Fibroblast of skin of right quadriceps (primary cell): ENCODE measurements at places on chromosomes 2 and 18.

DNA sequence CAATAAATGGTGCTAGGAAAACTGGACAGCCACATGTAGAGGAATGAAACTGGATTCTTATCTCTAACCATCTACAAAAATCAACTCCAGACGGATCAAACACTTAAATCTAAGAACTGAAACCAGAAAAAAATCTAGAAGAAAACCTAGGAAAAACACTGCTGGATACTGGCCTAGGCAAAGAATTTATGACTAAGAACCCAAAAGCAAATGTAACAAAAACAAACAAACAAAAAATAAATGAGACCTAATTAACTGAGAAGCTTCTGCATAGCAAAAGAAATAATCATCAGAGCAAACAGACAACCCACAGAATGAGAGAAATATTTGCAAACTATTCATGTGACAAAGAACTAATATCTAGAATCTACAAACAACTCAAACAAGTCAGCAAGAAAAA is 314.0 kb upstream of the REV1 start:
- DNase-seq: peak; percentile 42

DNA sequence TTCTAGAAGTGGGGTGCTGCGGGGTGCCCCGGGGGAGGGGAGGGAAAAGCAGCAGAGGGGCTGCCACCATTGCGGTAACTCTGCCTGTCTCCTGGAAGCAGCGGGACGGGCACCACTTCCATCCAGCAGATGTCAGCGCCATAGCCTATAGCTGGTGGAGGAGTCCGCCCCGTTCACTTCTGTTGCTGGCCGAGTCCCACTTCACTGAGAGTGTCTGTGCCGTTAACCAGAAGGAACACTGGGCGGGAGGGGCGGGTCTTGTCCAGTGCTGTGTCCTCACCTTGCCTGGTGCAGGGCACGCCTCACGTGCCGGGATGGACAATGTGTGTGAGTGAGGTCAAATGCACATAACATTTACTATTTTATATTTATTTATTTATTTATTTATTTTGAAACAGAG is 19.3 kb upstream of the ODC1 start:
- DNase-seq: no peak

DNA sequence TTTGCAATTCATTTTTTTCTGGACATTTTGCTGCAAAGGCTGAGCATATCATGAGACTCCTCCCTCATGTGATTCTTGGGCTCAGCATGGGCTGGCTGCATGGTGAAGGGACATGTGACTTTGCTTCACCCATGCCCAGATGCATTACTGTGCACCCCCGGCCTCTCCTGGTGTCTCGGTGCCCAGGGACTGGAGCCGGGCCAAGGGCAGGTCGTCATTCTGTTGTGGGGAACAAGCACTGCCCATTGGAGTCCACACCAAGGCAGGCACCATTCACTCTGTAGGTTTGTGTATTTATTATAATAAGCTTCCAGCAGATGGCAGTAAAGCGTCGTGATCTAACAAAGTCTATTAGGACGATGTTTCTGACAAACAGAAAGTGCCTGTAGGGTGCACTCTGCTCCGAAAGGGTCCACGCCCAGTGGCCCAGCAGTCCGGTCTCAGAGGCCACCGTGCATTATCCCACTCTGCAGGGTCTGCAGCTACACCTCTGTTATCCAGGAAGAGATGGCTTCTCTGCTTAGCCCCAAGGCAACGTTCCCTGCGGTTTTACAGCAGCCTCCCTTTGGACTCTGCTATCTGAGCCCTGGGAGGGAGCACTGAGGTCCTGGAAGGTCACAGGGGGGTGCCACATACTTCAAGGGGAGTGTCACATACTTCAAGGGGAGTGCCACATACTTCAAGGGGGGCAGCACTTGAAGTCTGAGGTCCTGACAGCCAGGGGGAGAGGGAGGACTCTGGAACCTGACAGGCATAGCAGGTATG is 219.6 kb downstream of the TSN start:
- peak; percentile 69 for DNase-seq

- DNase-seq: no peak
Observed at GRCh38 chr18:78525366-78526111, 454.1 kb upstream of the SALL3 start.

- DNase-seq: peak; percentile 67
Observed at GRCh38 chr2:46008091-46008870, 288.9 kb upstream of the EPAS1 start.

GRCh38 chr2:189613650-189614420 is 33.2 kb upstream of the SLC40A1 start:
- peak; percentile 19 for DNase-seq

DNA sequence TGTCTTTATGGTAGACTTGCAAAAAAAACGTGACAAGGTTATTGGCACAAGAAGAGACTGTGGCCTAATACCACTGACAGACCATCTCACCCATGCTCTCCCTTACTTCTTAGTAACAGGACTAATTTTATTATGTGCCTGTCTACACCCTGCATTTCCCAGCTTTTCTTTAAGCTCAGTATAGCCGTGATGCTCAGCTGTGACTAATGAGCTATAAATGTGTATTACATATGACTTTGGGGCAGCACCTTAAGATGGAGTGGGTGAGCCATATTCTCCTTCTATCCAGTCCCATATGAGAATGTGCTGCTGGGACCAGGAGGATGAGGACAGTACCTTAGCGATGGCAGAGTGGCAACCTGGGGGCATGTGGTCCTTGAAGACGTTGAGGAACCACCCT is 293.5 kb downstream of the RNF144A start:
- DNase-seq: peak; percentile 50

- no peak for DNase-seq
Observed at GRCh38 chr2:108938077-108938710, 50.8 kb downstream of the EDAR start.

- no peak for DNase-seq
Observed at GRCh38 chr18:58025733-58026132, 18.3 kb upstream of the NEDD4L start.

GRCh38 chr18:59742325-59743111 is 45.3 kb upstream of the CCBE1 start:
- DNase-seq: peak; percentile 91

DNA sequence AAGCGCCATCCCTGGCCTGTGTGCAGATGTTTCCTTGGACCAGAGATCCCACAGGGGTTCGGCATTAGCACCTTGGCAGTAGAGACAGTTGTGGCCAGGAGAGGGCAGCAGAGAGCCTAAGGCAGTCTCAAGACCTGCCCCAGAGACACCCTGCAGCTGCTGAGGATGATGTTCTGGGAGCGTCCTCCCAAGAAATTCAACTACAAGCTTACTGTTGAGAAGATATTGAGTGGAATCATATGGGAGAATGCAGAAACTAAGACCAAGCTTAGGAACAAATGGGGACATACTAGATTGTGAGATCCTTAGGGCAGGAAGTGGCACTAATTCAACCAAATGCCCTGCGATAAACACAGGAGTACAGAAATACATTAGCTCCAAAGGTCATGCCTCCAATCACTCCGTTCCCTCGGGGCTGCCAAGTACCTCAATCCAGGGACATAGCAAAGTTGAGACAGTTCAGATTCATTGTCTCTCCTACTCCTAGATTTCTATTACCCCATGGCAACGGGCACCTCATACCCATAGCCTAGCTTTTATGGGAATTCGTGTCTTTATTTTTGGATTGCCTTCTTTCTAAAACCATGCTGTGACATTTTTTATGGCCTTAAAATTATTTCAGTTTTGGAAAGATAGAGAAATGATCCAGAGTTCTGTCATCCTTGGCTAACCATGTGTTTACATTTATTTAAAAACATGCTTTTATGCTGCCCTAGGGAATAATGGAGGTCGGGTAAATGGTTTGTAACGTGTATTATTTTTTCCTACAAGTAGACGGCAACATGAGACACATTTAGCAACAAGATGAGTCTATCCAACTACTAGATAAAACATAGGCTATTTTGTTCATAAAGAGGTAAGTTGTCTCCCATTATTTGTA is 2.2 kb upstream of the ERMN start:
- DNase-seq: peak; percentile 65

- no peak for DNase-seq
Observed at GRCh38 chr2:205364261-205364660, 318.0 kb upstream of the NRP2 start.

- DNase-seq: no peak
Observed at GRCh38 chr2:106581755-106582147, 94.6 kb downstream of the CD8B2 start.

DNA sequence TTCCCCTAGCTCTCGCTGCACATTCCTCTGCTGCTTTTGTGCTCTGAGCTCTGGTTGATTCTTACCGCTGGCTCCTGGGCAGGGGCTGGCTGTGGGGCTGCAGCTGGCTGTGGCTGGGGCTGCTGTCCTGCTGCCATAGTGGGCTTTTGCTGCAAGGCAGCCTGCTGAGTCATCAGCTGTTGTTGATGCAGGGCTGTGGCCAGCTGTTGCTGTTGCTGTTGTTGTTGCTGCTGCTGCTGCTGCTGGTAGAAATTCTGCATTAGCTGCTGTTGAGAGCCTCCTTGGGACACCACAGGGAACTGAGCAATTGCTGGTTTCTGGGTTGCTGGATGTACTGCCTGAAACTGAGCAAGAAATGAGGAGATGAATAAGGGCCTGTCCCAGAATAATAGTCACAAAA is 77.2 kb upstream of the NFU1 start:
- DNase-seq: peak; percentile 61

GRCh38 chr2:37575780-37576179 is 95.7 kb downstream of the CDC42EP3 start:
- DNase-seq: no peak

DNA sequence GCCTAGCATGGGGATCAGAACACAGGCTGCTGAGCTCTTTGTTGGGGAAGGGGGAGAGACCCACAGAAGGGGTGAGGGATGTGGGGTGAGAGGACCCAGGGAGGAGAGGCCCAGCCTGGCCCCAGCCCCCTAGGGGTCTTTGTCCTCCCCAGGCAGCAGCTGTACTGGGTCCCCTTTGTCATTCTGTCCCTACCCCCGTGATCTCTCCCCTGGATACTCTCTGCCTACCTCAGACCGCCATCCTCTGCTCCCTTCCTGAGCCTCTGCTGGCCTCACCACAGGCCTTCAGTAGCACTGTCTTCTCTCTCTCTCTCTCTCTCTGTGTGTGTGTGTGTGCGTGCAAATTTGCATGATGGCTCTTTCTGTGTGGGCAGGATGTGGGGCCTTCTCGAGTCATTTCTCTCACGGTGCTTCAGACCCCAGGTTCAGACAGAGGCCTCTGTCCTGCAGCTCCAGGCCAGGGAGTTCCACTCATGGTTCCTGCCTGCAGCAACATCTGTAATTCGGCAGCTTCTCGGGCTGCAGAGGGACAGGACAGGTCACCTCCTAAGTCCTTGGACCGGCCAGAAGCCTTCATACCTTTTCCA is 1.4 kb downstream of the PSD4 start:
- no peak for DNase-seq
